Activated naive CD4-positive, alpha-beta T cell (primary cell): ENCODE measurements at places on chromosomes 3 and 15.

GRCh38 chr15:50953302-50953701 lies 44.8 kb downstream of the AP4E1 start:
- no peak for DNase-seq

GRCh38 chr3:27758083-27758482 lies 36.0 kb upstream of the EOMES start:
- no peak for DNase-seq

DNA sequence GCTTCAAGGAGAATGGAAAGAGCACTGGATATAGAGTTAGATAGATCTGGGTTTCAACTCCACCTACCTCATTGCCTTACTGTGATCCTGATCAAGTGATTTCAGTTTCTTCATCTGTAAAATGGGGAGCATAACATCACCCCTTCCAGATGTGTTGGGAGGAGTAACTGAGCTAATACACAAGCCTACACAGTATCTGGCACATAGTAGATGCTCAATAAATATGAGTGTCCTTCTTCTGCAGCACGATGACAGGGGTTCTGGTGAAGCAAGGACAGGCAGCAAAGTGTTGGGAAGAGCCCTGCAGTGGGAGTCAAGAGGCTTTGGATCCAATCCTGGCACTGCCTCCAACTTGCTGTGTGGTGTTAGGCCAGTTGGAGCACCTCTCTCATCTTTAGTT lies 270.0 kb downstream of the UACA start:
- DNase-seq = no peak

GRCh38 chr3:17752876-17753631 lies 10.6 kb upstream of the TBC1D5 start:
- DNase-seq = no peak

GRCh38 chr3:150729682-150730360 lies 26.1 kb upstream of the ERICH6 start:
- no peak for DNase-seq

GRCh38 chr3:32421991-32422859 lies 30.6 kb downstream of the CMTM7 start:
- no peak for DNase-seq

- DNase-seq = peak; percentile 19
Measured at GRCh38 chr3:46406788-46407611, at the start of the genes CCR5AS and CCRL2. CCR5AS (minus strand) TSS chr3:46407066. CCRL2 (plus strand) TSS chr3:46407259; CDS start chr3:46408080, 821 bp downstream.

DNA sequence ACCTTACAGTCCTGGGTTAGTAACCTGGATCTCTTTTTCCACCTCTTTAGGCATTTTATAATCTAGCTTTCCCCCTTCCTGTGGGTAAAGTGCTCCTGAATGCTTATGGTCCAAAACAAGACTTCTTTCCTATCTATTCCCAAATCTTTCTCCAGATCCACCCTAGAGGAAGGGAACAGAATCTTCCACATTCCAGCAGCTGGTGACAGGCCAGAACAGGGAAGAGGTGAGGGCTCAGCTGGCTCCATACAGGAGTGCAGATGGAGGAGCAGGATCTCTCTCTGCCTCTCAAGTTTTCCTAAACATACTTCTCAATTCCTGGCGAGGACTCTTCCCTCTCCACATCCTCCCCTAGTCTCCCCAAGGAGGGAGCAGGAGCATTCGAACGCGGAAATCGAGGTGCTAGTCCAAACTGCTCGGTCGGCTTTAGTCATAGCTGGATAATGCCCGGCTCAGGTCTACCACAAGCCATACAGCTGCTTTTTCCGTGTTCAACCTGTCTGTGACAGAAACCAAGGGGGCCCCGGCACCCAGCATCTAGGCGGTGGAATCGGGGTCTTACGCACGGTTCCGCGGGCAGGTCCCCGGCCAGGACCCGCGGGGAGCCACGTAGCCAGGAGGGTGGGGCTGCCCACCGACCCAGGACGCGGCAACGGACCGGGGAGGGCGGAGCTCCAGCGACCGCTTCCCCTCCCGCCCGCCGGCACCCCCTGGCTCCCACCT lies 4.0 kb downstream of the RASSF1 start:
- DNase-seq = no peak

- DNase-seq = no peak
Measured at GRCh38 chr15:90571063-90571541, 41.4 kb downstream of the CRTC3 start.

- no peak for DNase-seq
Measured at GRCh38 chr3:62173939-62174515, 199.3 kb downstream of the FEZF2 start.

- DNase-seq = no peak
Measured at GRCh38 chr15:97995881-97996603, 35.5 kb downstream of the ARRDC4 start.

- no peak for DNase-seq
Measured at GRCh38 chr15:29822684-29823459, 604 bp upstream of the TJP1 start.

GRCh38 chr3:183637106-183637486 lies 1.7 kb downstream of the KLHL24 start:
- no peak for DNase-seq

- no peak for DNase-seq
Measured at GRCh38 chr3:70947579-70947978, 635.1 kb upstream of the MDFIC2 start.

DNA sequence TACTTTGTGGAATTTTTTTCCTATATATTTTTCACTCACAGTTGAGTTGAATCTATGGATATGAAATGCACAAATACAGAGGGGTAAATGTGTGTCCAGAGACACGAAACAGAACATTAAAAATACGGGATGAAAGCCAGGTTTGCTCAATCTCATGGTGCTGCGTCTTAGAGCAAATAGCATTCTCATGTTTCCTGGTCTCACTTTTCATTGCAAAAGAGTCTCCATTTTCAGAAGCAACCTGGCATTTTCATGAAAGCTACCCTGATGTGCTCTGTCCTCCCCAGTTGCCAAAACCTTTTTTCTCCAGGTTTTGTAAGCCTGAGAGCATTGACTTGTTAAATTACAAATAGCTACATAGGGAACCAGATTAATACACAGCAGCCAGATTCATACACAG lies 49.5 kb upstream of the MBNL1 start:
- no peak for DNase-seq

DNA sequence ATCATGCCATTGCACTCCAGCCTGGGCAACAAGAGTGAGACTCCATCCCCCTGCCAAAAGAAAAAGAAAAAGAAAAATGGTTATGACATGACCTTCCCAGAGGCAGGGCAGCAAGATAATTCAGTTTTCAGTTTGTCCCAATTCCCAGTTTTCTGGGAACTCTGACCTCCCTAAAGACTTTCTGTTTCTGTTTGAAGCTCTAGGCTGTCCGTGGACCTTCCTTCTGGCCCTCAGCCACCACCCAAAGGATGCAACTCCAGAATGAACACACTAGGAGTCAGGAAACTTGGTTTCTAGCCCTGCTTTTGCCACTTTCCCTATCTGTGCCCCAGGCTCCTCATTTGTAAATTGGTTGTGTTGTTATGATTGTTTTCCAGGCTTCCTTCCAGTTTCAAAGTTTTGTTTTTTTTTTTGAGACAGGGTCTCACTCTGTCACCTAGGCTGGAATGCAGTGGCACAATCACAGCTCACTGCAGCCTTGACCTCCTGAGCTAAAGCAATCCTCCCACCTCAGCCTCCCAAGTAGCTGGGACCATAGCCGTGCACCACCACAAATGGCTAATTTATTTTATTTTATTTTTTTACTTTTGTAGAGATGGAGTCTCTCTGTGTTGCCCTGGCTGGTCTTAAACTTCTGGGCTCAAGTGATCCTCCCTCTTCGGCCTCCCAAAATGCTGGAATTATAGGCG lies 68.6 kb downstream of the CDC25A start:
- no peak for DNase-seq

- no peak for DNase-seq
Measured at GRCh38 chr15:33846862-33847261, 121.4 kb upstream of the CHRM5 start.

DNA sequence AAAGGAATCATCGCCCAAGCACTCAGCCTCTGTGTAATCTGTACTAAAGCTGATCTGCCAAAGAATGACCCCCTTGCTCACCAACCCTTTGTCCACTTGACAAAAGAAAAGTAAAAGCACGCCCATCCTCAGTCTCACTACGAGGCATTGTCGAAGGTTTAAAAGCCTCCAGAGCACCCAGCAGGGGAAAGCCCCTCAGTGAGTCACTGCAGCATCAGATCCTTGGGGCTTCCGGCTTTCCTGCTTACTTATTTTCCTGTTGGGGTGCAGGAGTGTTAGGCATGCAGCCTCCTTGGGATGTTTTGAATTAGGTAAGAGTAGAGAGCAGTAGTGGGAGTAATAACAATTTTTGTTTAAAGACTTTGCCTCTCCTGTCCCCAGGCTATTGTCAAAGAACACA lies 216.1 kb downstream of the MTHFS start:
- no peak for DNase-seq

DNA sequence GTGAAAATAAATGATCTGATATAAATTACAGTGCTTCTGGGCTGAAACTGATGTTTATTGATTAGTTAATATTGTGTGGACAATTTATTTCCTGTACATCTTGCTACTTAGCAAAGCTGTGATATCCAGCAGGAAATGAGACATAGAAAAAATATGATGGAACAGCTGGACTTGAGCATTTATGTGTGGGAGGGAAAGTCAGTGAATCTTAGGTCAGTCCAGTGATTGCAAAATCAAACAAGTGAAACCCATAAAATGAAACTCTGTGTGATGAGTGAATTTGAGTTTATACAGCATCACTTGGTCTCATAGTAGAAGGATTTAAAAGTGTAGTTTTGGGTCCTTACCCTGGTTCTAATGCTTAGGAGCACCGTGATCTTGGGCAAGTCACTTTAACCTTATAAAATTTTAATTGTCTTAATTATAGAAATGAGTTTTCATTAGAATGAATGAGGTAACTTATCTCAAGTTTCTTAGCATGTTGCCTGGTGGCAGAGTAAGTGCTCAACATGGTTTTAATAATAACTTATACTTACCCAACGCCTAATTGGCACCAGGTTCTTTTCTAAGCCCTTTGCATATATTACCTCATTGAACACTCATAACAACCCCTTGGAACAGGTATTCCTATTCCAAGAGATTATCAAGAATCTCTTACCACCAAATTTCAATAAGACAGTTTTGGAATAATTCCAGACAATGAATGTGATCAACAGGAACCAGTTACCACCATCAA lies 194.6 kb downstream of the ADAMTSL3 start:
- no peak for DNase-seq

- DNase-seq = no peak
Measured at GRCh38 chr3:15280853-15281532, 51.4 kb downstream of the SH3BP5 start.

GRCh38 chr15:60639502-60639901 lies 160.6 kb upstream of the ICE2 start:
- no peak for DNase-seq

DNA sequence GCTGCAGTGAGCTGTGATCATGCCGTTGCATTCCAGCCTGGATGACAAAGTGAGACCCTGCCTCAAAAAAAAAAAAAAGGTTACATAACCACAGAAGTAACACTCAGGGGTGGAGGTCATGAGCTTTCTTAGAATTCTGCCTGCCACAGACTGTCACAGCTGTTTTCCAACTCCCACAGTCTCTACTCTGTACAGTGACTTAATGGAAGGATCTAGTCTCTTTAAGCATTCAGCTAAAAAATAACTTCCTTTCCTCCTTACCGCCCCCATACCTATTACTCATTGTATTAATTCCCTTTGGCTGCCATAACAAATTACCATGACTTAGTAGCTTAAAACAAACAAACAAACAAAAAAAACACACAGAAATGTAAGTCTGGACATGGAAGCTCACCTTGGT lies 99.6 kb upstream of the UBE2E1 start:
- DNase-seq = no peak

- DNase-seq = no peak
Measured at GRCh38 chr3:193830791-193831191, 237.8 kb downstream of the OPA1 start.

- DNase-seq = no peak
Measured at GRCh38 chr15:100255644-100256043, 86.1 kb downstream of the ADAMTS17 start.

- no peak for DNase-seq
Measured at GRCh38 chr3:133037436-133037835, 755 bp upstream of the TMEM108 start.

GRCh38 chr15:60966316-60966715 lies 262.8 kb downstream of the RORA start:
- DNase-seq = no peak

DNA sequence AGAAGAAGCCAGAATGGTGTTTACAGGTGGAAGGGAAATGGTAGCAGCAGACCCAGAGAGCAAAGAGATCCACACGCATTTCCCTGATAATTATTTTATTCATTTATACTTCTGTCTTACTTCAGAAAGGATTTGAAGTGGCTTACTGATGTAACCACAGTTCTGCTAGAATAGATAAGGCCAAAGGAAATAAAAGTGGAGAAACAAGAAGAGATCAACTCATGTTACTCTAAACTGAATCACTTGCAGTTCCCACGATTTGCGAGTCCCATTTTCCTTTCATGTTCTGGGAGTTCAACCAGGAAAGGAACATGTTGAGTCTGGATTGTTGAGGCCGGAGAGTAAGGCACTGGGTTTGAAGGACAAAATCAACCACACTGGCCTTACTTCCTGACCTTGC lies 151.8 kb downstream of the MYRIP start:
- DNase-seq = no peak

DNA sequence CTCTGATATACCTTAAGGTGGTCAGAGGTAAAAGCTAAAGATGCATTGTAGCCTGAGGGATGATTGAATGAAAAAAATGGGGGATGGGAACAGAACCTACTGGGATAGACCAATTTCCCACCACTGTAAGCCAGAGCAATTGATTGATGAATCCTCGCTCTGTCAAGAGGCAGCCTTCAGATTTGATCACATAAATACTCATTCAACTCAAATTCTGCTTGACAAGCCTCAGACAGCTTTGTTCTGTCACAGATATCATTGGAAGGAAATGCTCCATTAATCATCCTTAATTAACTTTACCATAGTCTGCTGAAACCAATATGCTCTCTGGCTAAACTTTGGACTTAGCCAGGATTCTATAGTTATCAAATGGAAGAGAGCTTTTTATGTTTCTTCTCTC lies 467.8 kb downstream of the MECOM start:
- DNase-seq = no peak

DNA sequence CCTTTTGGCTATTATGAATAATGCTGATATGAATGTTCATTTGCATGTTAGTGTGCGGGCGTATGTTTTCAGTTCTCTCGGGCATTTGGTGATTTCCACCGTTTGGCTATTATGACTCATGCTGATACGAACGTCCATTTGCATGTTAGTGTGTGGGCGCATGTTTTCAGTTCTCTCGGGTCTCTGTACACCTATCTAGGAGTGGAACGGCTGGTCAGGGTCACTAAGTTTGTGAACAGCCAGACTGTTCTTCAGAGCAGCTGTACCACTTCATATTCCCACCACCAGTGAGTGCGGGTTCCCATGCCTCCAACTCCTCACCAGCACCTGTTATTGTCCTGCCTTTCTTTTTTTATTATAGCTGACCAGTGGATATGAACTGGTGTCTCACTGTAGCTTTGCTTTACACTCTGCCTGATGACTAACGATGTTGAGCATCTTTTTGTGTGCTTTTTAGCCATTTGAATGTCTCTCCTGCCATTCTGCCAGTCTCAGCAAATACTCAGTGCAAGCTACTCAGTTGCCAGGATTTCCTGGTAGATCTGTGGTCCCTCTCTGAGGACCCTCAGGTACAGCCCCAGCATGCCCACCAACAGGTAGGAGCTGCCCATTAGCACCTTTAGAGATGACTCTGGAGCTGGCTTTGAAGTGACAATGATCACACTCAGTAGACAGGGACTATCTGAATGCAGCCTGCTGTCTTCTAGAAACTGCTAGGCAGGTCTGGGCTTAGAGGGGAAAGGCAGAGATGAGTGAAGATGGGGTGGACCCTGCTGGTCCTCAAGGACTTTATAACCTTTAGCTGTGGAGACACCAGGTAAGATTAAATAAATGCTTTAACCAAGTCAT lies 141.1 kb downstream of the XXYLT1 start:
- DNase-seq = no peak
